ENCODE measurements at places on chromosomes 16 and 17. TPM values are rescaled to one million over a fixed set of nuclear protein-coding genes. Genes with fewer than 3 reads are reported as not detected.

Gene HOXB3
- total RNA-seq: 36.7 TPM

DNA sequence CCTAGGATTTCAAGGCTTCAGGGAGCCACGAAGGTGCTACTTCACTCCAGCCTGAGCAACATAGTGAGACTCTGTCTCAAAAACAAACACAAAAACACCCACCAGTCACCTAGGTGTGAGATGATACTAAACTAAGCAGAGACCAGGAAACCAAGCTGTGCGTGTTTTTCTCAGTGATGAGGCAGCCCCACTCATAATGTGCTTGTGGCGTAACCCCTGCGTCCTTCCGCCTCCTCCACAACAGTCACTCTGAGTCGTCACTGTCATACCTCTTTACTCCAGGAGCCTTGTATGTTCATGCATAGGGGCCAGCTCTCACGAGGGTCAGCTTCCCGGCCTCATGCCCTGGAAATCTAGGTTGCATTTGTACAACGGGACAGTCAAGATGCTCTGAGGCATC lies 31.1 kb upstream of the SLC47A1 start:
- H3K4me3 ChIP-seq: no peak overlapping the region
- DNase-seq: no peak
- H3K4me1 ChIP-seq: no peaks in the 10 kb centered on the region
- H3K36me3 ChIP-seq: no peaks in the 10 kb centered on the region
- no peaks in the 10 kb centered on the region for H3K27me3 ChIP-seq
- no peak overlapping the region for H3K27ac ChIP-seq

- no peaks in the 10 kb centered on the region for H3K27me3 ChIP-seq
- no peak for DNase-seq
- H3K4me1 ChIP-seq: no peaks in the 10 kb centered on the region
- H3K27ac ChIP-seq: no peak overlapping the region
- peaks cover 10% of the 10 kb centered on the region for H3K36me3 ChIP-seq
- H3K4me3 ChIP-seq: no peak overlapping the region
These were observed 80.8 kb downstream of the CLEC16A start for GRCh38 chr16:11025120-11025531.

Gene FNDC8
- not detected for total RNA-seq

- no peak overlapping the region for H3K4me3 ChIP-seq
- H3K36me3 ChIP-seq: no peaks in the 10 kb centered on the region
- no peak overlapping the region for H3K27ac ChIP-seq
- H3K27me3 ChIP-seq: no peaks in the 10 kb centered on the region
These were observed 50.3 kb downstream of the KSR1 start for GRCh38 chr17:27506348-27507218.

DNA sequence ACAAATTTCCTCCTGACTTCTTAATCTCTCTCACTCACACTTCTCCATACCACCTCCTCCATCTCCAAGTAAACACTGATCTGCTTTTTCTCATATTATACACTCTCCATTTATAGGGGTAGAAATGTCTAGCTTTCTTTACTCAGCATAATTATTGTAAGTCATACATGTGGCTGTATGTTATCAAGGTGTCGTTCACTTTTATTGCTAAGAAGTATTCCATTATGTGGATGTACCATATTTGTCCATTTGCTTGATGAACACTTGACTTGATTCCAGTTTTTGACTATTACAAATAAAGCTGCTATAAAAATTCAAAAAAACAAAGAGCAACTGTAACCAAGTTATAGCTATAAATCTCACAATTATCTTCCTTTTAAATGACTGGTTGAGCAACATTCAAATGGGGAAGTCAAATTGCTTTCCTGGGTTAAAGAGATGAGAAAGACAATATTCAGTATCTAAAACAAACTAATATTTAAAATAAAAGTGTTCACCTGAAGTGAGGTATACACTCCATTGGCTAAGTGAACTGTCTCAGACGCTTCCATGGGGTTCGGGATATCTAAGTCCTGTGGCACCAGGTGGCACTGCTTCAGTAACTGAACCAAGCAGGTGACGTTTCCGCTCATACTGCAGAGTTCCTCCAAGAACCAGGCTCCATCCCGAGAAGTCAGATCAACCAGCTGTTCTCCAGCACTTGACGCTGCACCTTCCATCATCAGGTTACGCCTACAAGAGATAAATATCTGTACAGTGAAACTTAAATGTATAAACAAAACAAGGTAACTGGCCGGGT lies 32.6 kb upstream of the ARL6IP1 start:
- peaks cover 9% of the 10 kb centered on the region for H3K36me3 ChIP-seq
- H3K27ac ChIP-seq: no peak overlapping the region
- no peaks in the 10 kb centered on the region for H3K27me3 ChIP-seq
- no peak overlapping the region for H3K4me3 ChIP-seq
